ENCODE measurements at places on chromosomes 6 and 20.

GRCh38 chr20:63005862-63006539 is 763 bp downstream of the BHLHE23 start:
- no peak for DNase-seq

- no peak for DNase-seq
Measured at GRCh38 chr6:138593909-138594757, 94.8 kb upstream of the NHSL1 start.

DNA sequence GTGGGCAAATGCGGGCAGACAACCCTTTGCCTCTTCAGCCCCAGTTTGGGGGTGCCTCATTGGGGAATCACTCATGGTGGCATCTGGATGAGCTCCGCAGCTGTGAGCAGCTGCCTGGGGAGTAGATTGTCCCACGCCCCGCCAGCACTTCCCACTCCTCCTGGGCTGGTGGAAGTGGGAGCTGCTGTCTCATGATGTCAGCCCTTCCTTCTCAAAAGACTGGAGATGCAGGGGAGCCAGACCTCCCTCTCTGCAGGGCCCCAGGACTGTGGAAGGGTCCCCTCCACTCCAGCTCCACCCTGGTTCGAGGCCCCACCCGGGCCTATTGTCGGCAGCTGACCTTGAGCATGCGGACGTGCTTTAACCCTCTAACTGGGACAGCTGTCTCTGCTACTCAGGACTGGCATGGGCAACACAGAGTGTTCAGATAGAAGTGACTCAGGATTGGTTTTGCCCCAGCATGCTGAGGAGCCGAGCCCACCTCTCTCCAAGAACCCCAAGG is 2.0 kb downstream of the UNC93A start:
- DNase-seq, result no peak

DNA sequence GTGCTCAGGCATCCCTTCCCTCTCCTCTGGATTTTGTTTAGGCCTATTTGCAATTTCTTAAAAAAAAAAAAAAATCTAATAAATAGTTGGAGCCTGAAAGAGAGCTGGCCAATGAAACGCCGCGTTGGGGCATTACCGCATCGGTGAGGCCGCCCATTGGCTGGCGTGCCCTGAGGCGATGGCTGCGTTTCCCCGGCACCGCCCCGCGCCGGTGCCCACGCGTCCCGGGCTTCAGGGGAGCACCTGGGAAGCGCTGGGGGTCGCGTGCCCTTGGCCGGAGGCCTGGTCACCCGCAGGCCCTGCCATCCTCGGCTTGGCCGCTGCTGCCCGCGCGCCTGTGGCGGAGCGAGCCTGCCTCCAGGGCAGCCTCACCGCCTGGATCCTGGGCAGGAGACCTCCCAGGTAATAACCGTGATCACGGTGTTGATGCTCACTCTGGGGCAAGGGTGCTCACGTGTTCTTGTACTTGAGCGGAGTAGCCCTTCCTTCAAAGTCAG is 155.4 kb downstream of the NRN1 start:
- DNase-seq, result peak; percentile 13

- no peak for DNase-seq
Measured at GRCh38 chr6:42961020-42961470, 491 bp downstream of the GNMT start.

DNA sequence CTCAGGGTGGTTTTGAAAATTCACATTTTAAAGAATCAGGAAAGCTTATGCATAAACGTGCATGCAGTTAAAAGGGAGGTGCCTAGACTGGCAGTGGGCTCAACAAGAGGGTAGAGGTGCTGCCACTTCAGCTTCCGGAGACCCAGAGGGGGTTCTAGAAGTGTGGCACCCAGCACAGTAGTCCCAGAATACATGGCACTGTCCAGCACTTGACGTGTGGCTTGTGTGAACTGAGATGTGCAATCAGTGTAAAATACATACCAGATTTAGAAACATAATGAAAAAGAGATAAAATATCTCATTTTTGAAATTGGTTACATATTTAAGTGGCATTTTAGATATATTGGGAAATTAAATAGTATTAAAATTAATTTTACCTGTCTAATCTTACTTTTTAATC is 89.3 kb downstream of the RIN2 start:
- no peak for DNase-seq

- DNase-seq, result no peak
Measured at GRCh38 chr6:170288852-170289179, 2.1 kb downstream of the DLL1 start.

DNA sequence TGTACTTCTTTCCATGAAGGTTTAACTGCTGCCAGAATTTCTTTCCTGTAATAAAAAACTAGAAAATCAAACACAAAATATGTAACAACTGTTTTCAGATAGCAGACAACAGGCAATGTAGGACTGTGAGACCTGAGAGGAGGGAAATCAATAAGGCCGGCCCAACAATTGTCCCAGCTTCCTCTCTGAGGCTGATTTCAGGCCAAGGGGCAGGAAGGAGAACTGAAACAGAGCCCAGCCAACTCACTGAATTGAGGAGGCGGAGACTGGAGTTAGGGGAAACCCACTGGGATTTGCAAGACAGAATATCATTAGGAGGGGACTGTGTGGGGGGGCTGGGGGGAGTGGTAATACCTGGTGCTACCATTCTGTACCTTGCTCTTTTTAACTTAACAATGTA is 42.2 kb downstream of the FLRT3 start:
- no peak for DNase-seq

- DNase-seq, result no peak
Measured at GRCh38 chr6:150755042-150755441, 110.5 kb upstream of the MTHFD1L start.

- DNase-seq, result no peak
Measured at GRCh38 chr6:46129291-46129628, 529 bp upstream of the ENPP4 start.

- DNase-seq, result no peak
Measured at GRCh38 chr6:72032086-72032485, 145.7 kb downstream of the RIMS1 start.

- DNase-seq, result no peak
Measured at GRCh38 chr20:13017235-13017634, 8.5 kb downstream of the SPTLC3 start.

DNA sequence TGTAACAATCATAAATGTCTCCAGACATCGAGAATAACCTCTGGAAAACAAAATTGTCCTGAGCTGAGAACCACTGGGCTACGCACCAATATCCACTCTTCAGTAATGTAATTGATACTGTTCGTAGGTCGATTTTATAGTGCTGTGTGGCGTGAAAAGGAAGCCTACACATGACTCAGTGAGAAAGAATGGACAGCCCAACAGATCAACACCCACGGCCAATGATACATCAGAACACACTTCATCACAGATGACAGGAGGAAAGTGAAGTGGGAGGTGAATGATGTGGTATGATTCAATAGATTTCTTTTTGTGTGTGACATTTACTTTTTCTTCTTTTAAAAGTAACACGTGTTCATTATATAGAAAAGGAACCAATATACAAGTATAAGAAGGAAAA is 93.5 kb downstream of the RPS12 start:
- no peak for DNase-seq

DNA sequence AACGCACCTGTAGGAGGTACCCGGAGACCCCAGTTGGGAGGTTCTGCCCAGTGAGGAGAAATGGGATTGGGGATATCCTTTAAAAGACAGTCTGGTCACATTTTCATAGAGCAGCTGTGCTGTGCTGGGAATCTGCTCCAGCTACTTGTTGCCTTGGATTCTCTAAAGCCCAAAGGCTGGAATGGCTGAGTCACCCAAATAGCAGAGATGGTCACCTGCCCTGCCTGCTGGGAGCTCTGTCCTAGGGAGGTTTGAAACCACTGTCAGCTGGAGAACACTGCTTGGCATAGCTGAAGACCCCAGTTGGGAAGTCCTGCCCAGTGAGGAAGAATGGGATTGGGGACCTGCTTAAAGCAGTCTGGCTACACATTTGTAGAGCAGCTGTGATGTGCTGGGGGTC is 34.8 kb upstream of the TFB1M start:
- no peak for DNase-seq

GRCh38 chr20:46809706-46810360 is 84.8 kb upstream of the EYA2 start:
- DNase-seq, result no peak

- DNase-seq, result no peak
Measured at GRCh38 chr20:62246872-62247652, 8.7 kb downstream of the OSBPL2 start.

GRCh38 chr6:41642960-41643898 is 5.0 kb downstream of the MDFI start:
- DNase-seq, result no peak

- DNase-seq, result no peak
Measured at GRCh38 chr6:12014027-12014872, 2.1 kb downstream of the HIVEP1 start.

- no peak for DNase-seq
Measured at GRCh38 chr20:7836076-7836475, 104.2 kb downstream of the HAO1 start.

DNA sequence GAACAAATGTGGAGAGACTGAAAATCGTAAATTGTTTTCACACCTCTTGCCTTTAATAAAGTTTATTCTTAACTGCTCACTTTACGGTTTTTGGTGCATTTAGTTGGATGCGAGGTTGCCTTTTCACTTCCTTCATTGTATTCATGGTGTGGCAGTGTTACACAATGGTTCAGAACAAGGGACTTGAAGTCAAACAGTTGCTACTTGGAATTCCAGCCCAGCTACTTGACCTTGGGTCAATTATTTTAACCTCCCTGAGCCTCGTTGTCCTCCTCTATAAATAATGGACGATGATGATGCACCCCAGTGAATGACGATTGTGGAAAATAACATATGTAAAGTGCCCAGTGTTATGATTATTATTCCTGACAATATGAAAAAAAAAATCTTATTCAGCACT is 72.3 kb downstream of the CARMIL1 start:
- DNase-seq, result no peak

GRCh38 chr6:127341471-127342202 is 1.8 kb downstream of the ECHDC1 start:
- no peak for DNase-seq

GRCh38 chr6:148608199-148608951 is 138.5 kb upstream of the UST start:
- no peak for DNase-seq

- no peak for DNase-seq
Measured at GRCh38 chr6:75290136-75290945, 5.7 kb upstream of the TMEM30A start.

- no peak for DNase-seq
Measured at GRCh38 chr6:99219788-99220187, 129.7 kb downstream of the FAXC start.

GRCh38 chr20:19275630-19276071 is 63.2 kb downstream of the SLC24A3 start:
- DNase-seq, result peak; percentile 83

GRCh38 chr6:90315986-90316385 is 19.3 kb upstream of the BACH2 start:
- DNase-seq, result no peak

- DNase-seq, result no peak
Measured at GRCh38 chr6:162900503-162900902, 172.7 kb downstream of the PACRG start.

DNA sequence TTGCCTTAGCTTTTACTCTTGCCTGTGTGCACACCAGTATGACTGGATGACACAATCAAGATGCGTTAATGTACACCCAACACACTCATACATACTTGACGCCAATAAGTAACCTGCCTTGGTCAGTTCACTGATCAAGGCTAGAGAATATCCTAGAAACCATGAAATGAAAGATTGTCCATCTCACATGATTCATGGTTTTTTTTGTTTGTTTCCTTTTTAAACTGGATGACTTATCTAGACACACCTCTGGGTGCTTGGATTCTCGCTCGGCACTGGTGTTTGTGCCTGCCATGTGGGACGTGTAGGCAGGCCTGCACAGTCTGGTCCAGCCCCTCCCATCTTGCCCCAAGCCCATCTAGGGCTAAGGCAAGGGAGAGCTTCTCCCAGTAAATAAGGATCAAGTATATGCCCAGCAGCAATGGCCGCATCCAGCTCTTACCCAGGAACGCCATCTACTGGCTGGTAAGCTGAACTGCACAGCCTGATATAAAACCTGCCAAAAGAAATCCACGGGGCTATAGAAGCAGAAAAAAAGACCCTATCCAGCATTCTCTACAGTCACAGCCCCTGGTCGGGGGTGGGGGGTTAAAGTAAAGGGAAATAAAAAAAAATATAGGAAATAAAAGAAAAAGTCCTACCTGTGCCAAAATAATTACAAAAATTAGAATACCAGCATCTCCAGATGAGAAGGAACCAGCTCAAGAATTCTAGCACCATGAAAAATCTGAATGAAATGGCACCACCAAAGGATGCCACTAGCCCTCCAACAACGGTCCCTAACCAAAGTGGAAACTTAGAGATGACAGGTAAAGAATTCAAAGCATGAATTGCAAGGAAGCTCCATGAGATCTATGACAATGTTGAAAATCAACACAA is 73.3 kb downstream of the OTOR start:
- DNase-seq, result no peak

DNA sequence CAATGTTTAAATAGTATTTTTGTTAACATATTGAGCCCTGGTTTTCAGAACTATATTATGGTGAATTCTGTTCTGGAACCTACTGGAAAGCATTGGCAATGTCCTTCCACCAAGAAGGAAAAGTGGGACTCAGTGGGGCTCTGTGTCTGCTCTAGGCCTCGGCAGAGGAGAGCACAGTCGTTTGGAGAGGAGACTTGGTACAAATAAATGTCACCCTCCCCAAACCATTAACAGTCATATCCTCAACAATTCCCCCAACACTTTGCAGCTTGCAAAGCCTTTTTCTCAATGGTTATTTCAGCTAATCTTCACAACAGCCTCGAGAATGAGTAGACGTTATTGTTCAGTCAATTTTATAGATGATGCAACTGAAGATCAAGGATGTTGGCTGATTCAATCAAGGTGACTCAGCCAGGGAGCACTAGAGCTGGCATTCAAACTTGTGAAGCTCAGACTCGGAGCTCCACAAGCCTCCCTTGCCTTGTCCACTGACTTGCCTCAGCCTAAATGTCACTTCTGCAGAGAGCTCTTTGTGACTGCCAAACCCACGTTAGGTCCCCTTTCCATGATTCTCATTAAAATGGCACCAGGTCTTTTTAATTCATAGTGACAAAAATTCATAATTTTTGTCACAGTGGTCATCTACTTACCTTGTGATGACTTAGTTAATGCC is 60.6 kb downstream of the TOX2 start:
- DNase-seq, result no peak

DNA sequence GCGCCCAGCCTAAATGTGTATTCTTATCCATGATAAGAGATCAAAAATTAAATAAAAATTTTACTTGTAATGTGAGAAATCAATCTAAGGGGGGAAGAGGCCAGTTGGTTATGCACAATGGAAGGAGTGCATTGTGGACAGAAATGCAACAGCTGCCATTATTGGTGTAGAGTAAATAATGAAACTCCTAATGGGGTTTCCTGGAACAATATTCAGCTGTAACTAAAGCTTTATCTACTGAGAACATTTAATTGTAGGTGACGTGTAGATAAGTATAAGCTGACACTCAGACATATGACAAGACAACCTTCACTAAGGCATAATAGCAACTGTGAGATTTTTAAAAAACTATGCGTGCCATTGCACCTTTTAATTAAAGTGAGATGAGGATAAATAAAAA is 71.4 kb downstream of the CEP57L1 start:
- DNase-seq, result peak; percentile 89

- no peak for DNase-seq
Measured at GRCh38 chr6:1736346-1737105, 126.8 kb downstream of the FOXC1 start.

- no peak for DNase-seq
Measured at GRCh38 chr6:37483917-37484785, 15.5 kb downstream of the CCDC167 start.

- DNase-seq, result no peak
Measured at GRCh38 chr6:14075095-14075503, 42.5 kb upstream of the CD83 start.

GRCh38 chr6:3289664-3290055 is 30.9 kb downstream of the PSMG4 start:
- DNase-seq, result no peak

All from DMS153 (cell line).